ENCODE measurements at places on chromosomes 11 and 22. TPM values are rescaled to one million over a fixed set of nuclear protein-coding genes. Genes with fewer than 3 reads are reported as not detected.

DNA sequence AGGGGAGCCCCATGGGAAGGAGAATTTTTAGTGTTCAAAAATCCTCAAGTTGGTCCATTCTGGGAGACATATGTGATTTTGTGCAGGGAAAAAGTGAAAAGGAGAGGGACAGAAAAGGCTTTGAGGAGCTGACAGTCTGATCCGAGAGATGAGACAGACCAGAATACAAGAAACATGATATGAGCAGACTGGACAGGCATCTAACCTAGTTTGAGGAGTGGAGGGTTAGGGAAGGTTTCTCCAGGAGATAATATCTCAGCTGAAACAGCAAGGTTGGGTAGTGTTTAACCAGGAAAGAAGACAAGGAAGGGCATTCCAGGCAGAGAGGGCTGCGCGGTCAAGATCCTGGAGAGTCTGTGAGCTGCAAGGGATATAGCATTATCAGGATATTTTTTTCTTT, 101.4 kb upstream of the NCAM1 start:
- no peak overlapping the region for H3K27ac ChIP-seq
- H3K27me3 ChIP-seq, result no peaks in the 10 kb centered on the region
- no peaks in the 10 kb centered on the region for H3K4me1 ChIP-seq
- DNase-seq, result no peak

DNA sequence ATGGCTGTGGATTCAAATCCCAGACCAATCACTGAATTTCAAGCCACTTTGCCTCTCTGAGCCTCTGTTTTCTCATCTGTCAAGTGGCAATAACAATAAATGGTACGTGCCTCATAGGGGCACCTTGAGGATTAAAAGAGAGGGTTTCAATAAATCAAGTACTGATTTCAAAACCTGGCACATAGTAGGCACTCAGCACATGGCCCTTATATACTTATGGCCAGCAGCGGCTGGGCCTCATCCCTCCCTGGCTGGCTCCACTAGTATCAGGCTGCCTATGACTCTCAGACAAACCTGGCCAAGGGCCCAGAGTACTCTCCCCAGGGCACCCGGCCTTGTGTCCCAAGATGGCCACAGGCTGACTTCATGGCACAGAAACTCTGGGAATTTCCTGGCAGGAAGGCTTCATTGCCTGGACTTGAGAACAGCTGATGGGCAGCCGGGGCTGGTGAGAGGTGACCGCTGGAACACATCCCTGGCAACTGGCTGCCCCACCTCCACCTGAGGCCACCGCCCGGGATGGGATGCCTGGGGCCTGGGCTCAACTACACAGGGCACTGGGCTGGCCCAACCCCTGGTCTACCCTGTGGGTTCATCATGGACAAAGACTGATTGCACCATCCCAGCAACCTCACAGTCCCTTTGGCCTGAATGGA, 3.4 kb downstream of the FADS3 start:
- peak overlapping the region; percentile 43 for H3K27ac ChIP-seq
- no peaks in the 10 kb centered on the region for H3K27me3 ChIP-seq
- DNase-seq, result peak; percentile 92
- H3K4me1 ChIP-seq, result peaks cover 8% of the 10 kb centered on the region
- H3K36me3 ChIP-seq, result no peaks in the 10 kb centered on the region

GRCh38 chr22:39967996-39968972, 8.1 kb downstream of the TMA7B start:
- H3K4me3 ChIP-seq, result no peak overlapping the region
- DNase-seq, result peak; percentile 26
- H3K27ac ChIP-seq, result no peak overlapping the region

- no peak for DNase-seq
- no peaks in the 10 kb centered on the region for H3K36me3 ChIP-seq
- H3K27ac ChIP-seq, result no peak overlapping the region
These were observed 6.5 kb downstream of the ADORA2A start for GRCh38 chr22:24433828-24434470.

GRCh38 chr22:48635816-48636215, 1191.9 kb downstream of the BRD1 start:
- H3K36me3 ChIP-seq, result no peaks in the 10 kb centered on the region
- H3K4me1 ChIP-seq, result no peaks in the 10 kb centered on the region
- no peaks in the 10 kb centered on the region for H3K27me3 ChIP-seq
- H3K27ac ChIP-seq, result no peak overlapping the region

The TBX10 gene
- not detected for total RNA-seq

The OPCML gene
- not detected for total RNA-seq

DNA sequence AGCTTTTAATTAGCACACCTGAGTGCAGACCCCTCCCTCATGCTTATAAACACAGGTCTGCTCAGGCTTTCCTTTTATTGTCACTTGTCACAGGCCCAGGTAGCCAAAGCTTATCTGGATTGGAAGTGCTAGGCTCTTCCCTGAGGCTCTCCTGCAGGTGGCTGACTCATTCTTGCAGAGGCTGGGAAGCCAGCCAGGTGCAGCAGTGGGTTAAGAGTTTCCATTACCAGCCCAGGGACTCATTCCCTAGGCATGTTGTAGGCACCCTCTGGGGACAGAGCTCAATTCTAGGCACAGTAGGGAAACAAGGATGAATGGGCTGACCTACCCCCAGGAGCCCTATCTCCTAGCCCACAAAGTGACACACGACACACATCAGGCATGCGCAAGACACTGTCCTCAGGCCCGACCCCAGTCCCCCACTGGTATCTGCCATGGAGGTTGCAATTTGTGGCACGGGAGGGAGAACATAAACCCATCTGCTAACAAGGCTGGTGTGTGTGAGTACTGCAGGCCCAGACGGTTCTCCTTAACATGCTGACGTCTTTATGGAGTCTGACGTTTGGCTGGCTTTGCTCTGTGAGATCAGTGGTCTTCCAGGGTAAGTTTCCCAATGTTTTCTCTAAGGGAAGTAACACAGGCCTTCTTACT, 94.2 kb downstream of the ABTB2 start:
- no peak overlapping the region for H3K4me3 ChIP-seq
- no peaks in the 10 kb centered on the region for H3K36me3 ChIP-seq
- no peak overlapping the region for H3K27ac ChIP-seq

- H3K4me3 ChIP-seq, result no peak overlapping the region
- DNase-seq, result no peak
- no peaks in the 10 kb centered on the region for H3K4me1 ChIP-seq
- H3K27me3 ChIP-seq, result no peaks in the 10 kb centered on the region
These were observed 42.2 kb downstream of the FLI1 start for GRCh38 chr11:128735935-128736605.

The LINC01488 gene
- not detected for total RNA-seq

- peak overlapping the region; percentile 6 for H3K27ac ChIP-seq
- no peaks in the 10 kb centered on the region for H3K27me3 ChIP-seq
These were observed 27.1 kb upstream of the GRK2 start for GRCh38 chr11:67238894-67239782.

The ANGPTL5 gene
- 0.63 TPM for total RNA-seq

The NRGN gene
- total RNA-seq, result 3.1 TPM

GRCh38 chr11:16382638-16383380, 26.5 kb upstream of the SOX6 start:
- no peaks in the 10 kb centered on the region for H3K4me1 ChIP-seq
- H3K27me3 ChIP-seq, result no peaks in the 10 kb centered on the region
- H3K4me3 ChIP-seq, result no peak overlapping the region
- H3K27ac ChIP-seq, result no peak overlapping the region

- no peak overlapping the region for H3K27ac ChIP-seq
- no peak overlapping the region for H3K4me3 ChIP-seq
These were observed 1389.8 kb downstream of the TBC1D22A start for GRCh38 chr22:48152164-48152775.

DNA sequence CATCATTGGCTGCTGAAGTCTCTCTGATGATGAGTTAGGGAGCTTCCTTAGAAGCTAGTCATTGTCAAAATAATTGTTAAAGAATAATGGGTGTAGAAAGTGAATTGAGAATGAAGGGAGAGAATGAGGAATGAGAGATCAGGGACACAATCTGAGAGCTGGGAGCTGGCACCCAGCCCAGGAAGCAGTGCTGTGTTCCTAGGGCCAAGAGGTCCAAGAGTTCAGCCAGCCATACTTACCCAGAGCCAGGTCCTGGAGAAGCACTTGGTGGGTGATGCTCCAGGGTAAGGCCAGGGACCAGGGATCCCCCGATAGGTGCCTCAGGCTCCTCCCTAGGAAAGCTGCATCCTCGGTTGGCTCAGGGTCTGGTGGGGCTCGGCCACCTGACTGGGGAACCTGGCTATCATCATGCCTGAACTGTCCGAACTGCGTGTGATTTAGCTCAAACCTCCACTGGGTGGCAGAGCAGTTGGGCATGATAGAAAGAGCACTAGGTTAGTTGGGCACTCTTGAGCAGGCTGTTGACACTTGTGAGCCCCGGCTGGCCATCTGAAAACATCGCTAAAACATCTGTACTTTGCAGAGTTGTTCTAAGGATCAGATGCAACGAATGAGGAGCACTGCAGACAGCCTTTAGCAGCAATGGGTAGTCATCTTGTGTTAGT, 123.9 kb upstream of the NCAM1 start:
- H3K27me3 ChIP-seq, result no peaks in the 10 kb centered on the region
- no peaks in the 10 kb centered on the region for H3K36me3 ChIP-seq
- no peak overlapping the region for H3K4me3 ChIP-seq
- DNase-seq, result peak; percentile 53
- H3K27ac ChIP-seq, result no peak overlapping the region

DNA sequence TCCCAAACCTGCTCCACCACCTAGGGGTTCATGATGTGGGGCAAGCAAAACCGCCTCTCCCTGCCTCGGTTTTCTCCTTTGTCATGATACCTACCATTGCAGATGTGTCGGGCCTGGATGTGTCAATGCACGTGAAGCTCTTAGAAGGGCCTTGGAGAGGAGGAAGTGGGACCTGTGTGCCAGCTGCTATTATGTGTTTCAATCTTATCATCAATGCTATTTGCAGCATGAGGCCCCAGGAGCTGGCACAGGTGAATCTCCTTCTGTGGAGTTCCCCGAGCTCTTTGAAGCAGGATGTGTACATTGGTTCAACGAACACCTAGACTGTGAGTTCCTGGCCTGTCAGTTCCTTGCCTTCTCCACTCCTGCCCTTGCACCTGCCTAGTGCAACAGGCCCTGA, 331.6 kb downstream of the CTTN start:
- H3K4me3 ChIP-seq, result no peak overlapping the region
- H3K4me1 ChIP-seq, result no peaks in the 10 kb centered on the region
- no peak overlapping the region for H3K27ac ChIP-seq

The MS4A4A gene
- 7.7 TPM for total RNA-seq

DNA sequence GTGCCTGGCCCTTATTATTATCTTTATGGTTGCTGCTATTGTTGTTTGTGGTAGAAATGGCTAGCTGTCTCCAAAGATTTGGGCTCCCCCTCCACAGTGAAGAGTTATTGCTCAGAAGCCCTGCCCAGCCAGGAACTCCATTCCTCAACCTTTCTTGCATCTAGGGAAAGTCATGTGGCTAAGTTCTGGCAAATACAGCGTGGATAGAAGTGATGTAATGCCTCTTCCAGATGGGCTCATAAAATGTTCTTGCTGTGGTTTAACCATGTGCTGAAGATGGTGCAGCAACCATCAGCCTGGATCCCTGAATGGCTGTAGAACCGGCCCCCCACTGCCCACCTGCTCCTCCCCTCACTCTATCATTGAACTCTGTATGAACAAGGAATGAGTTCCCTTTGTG, 203.5 kb upstream of the E2F8 start:
- no peaks in the 10 kb centered on the region for H3K27me3 ChIP-seq
- DNase-seq, result no peak
- H3K4me3 ChIP-seq, result no peak overlapping the region
- H3K27ac ChIP-seq, result no peak overlapping the region

GRCh38 chr11:111417011-111417765, 38.1 kb upstream of the POU2AF1 start:
- H3K36me3 ChIP-seq, result no peaks in the 10 kb centered on the region
- peak; percentile 73 for DNase-seq
- H3K27me3 ChIP-seq, result no peaks in the 10 kb centered on the region
- H3K4me3 ChIP-seq, result no peak overlapping the region
- peak overlapping the region; percentile 93 for H3K27ac ChIP-seq

GRCh38 chr22:49983148-49984042, 22.8 kb downstream of the PIM3 start:
- H3K27me3 ChIP-seq, result no peaks in the 10 kb centered on the region
- H3K36me3 ChIP-seq, result no peaks in the 10 kb centered on the region
- peaks cover 10% of the 10 kb centered on the region for H3K4me1 ChIP-seq
- no peak overlapping the region for H3K27ac ChIP-seq
- DNase-seq, result no peak

- H3K36me3 ChIP-seq, result peaks cover 9% of the 10 kb centered on the region
- peak; percentile 36 for DNase-seq
- peaks cover 4% of the 10 kb centered on the region for H3K4me1 ChIP-seq
- H3K27me3 ChIP-seq, result no peaks in the 10 kb centered on the region
These were observed 38.0 kb upstream of the ARFGAP3 start for GRCh38 chr22:42895087-42895486.

DNA sequence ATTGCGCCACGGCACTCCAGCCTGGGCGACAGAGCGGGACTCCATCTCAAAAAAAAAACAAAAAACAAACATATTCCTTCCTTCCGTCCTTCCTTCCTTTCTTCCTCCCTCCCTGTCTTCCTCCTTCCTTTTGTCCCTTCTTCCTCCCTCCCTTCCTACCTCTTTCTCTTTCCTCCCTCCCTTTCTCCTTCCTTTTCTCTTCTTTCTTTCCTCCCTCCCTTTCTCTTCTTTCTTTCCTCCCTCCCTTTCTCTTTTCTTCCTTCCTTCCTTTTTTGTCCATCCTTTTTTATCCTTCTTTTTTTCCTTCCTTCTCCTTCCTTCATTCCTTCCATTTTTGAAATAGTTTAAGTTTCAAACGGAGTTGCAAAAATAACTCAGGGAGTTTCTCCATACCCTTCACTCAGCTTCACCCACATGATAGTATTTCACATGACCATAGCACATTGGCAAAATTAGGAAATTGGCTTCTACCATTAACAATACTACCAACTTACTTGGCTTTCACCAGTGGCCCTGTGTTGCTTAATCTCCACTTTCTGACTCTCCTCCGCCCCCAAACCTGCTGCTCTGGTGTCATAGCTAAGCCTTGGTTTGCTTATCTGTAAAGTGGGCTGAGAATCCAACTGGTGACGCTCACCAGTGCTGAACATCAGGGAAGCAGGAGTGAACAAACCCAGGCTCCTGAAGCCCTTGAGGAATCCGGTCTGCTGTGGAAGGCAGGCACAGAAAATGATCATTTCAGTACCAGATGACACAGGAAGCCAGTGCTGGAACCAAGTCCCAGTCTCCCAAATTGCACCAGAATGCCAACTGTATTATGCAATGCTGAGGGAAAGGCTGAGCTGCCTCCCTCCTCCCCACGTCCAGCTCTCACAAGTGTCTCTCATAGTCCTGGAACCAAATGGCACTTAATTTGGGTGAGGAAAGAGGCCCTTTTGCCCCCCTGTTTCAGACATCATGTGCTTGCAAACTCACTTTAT, 17.2 kb upstream of the CRYBB3 start:
- H3K36me3 ChIP-seq, result peaks cover 22% of the 10 kb centered on the region
- H3K27ac ChIP-seq, result peak overlapping the region; percentile 76
- DNase-seq, result peak; percentile 84
- no peak overlapping the region for H3K4me3 ChIP-seq
- H3K27me3 ChIP-seq, result no peaks in the 10 kb centered on the region
- peaks cover 28% of the 10 kb centered on the region for H3K4me1 ChIP-seq

All from thyroid gland (tissue), 4 donors.